ENCODE measurements at places on chromosomes 1 and 21. TPM values are rescaled to one million over a fixed set of nuclear protein-coding genes. Genes with fewer than 3 reads are reported as not detected.

Gene TCHHL1
- total RNA-seq: not detected

Gene S100A5
- not detected for total RNA-seq

Gene DEGS1
- 125 TPM for total RNA-seq

Gene ADCY10
- 0.09 TPM for total RNA-seq

Gene PKLR
- not detected for total RNA-seq

Gene COL6A2
- total RNA-seq: 1,068 TPM

Gene CCDC27
- not detected for total RNA-seq

Gene XKR8
- 5.9 TPM for total RNA-seq

Gene NPR1
- 1.5 TPM for total RNA-seq

Gene TMEM240
- total RNA-seq: 3.6 TPM

Gene SLC27A3
- 113 TPM for total RNA-seq

Gene WNT2B
- 1.8 TPM for total RNA-seq

Gene TNFRSF18
- total RNA-seq: not detected

Gene NOS1AP
- not detected for total RNA-seq

Gene FLG2
- total RNA-seq: not detected

Gene XPR1
- 31.8 TPM for total RNA-seq

Gene F3
- 24.0 TPM for total RNA-seq

Gene AKT3
- total RNA-seq: 36.6 TPM

Gene FCRL1
- not detected for total RNA-seq

Gene MEGF6
- total RNA-seq: 103 TPM

Gene FCGR3B
- total RNA-seq: not detected

Gene RIPK4
- 0.45 TPM for total RNA-seq

Gene MAB21L3
- total RNA-seq: 0.18 TPM

Gene HSPB7
- 8.9 TPM for total RNA-seq

Gene MCOLN2
- 1.1 TPM for total RNA-seq

Gene TMEM54
- total RNA-seq: 33.1 TPM

Gene SPRR1B
- total RNA-seq: not detected

Gene POGK
- total RNA-seq: 28.8 TPM

Gene ANGPTL1
- total RNA-seq: 6.6 TPM

Gene PLPPR4
- 2.8 TPM for total RNA-seq

Gene ROR1
- total RNA-seq: 18.8 TPM

Gene PDC
- 0.27 TPM for total RNA-seq

Gene NES
- 44.5 TPM for total RNA-seq

Gene THEM5
- not detected for total RNA-seq

Gene AIRE
- total RNA-seq: not detected

Gene STUM
- 0.98 TPM for total RNA-seq

Gene BSND
- not detected for total RNA-seq

Gene POU2F1
- total RNA-seq: 10.7 TPM

Gene B3GALNT2
- 43.0 TPM for total RNA-seq
